Psoas muscle (tissue), 8 donors: ENCODE measurements at places on chromosomes 2 and 18. TPM values are rescaled to one million over a fixed set of nuclear protein-coding genes. Genes with fewer than 3 reads are reported as not detected.

DNA sequence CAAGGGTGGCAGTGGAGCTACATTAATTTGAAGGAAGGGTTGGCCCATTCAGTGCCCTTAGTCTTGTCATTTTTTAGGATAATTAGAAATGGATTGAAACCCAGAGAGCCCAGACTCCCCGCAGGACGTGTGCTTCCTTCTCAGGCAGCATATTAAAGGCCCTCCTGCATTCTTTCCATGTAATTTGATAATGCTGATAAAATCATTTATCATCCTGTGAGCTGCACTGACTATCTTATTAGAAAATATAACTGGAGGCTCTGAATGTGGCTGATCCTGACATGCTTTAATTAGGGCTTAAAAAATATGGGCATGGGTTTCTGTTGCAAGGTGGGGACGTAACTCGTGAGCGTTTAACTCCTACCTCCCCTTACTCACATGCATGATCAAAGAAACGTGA, 148.1 kb downstream of the ACKR3 start:
- no peak for DNase-seq

- no peak for DNase-seq
Observed at GRCh38 chr2:194616334-194616733, 1040.7 kb upstream of the SLC39A10 start.

SERPINB3 gene
- total RNA-seq, result not detected

GRCh38 chr2:166334805-166335204, 40.9 kb downstream of the SCN9A start:
- DNase-seq, result no peak

HOXD10 gene
- total RNA-seq, result not detected

SCTR gene
- total RNA-seq, result 1.3 TPM

GRCh38 chr2:15223887-15224286, 337.2 kb downstream of the NBAS start:
- DNase-seq, result no peak

BBS5 gene
- 9.3 TPM for total RNA-seq

DNA sequence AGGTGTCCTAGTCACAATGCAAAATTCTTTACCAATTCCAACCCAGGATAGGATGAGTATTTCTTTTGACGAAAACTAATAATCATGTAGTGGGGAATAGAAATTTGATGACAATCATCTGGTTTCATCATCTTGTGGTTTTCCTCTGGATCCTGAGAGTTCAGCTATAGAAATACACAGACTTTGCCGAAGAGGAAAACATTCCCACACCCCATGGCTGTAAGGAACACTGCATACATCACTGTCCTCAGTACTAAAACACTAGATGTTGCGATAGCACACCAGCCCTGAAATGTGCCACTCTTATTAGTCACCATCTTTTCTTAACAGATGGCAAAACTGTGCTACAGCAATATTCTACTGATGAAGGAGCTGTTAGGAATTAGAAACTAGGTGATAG, 29.4 kb downstream of the CERKL start:
- no peak for DNase-seq

SPDYA gene
- 0.38 TPM for total RNA-seq

DNA sequence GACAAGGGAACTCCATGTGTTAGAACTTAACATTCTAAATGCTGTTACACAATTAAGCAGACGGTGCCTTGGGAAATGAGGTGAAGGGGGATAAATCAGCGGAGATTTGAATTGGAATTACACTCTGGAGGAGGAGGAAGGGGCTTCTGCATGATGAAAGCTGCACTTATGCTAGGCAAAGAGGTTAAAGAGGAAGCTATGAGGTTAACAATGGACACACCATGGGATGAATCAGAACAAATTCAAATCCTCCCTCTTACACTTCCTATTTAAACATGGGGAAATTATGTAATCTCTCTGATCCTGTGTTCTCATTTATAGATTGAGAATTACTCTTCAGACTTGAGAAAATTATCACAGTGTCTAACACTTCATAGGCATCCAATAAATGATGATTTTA, 121.5 kb upstream of the SIX2 start:
- no peak for DNase-seq

- DNase-seq, result no peak
Observed at GRCh38 chr2:233184669-233185068, 66.8 kb upstream of the ATG16L1 start.

DNA sequence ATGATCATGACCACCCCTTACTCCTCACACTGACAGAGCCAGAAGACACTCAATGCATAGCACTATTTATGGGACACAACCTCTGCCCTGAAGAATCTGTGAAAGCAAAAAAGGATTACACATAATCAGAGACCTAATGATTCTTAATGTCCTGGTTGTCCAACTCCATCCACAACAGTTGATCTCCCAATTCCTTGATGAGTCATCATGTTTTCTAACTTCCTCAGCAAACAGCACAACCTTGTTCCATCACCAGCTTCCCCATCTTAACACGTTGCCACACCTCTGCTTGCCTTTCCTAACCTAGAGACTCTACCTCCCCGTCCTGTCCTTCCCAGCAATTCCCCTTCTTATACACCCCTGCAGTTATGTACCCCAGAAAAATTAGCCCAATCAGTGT, 13.2 kb upstream of the MARCHF4 start:
- no peak for DNase-seq

GRCh38 chr18:79393635-79394533, 1.8 kb upstream of the NFATC1 start:
- peak; percentile 93 for DNase-seq

DNAJC5G gene
- total RNA-seq, result not detected

UGT1A6 gene
- not detected for total RNA-seq

- no peak for DNase-seq
Observed at GRCh38 chr2:88668862-88669261, 22.6 kb upstream of the RPIA start.
